ENCODE measurements at places on chromosomes 4 and X.
A peak's percentile ranks its signal among the peaks of the same experiment; 100 is the strongest.

DNA sequence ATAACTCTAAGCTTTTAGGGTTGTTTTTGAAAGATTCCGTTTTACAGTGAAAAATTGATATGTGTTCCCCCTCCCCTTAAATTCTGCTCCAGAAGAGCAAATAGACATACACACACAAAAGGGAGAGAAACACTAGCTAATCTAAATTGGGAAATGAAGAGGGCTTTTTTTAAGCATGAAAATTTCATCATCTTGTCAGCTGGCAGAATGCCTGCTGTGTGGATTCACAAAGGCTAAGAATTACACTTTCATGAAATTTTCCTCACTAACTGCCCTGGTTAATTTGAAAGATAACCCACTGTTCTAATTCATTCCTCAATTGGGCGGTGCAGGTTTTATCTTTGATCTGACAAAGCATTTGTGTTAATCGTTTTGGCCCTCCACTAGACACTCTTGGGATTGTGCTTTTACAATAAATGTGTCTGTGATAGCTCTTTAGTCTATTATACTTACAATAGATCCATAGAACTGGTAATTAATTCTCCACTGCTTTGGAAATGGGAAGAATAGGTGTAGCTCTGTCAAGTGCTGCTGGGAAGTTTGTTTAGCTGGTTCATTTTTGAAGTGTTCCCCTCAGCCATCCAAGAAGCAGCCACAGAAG lies 152.9 kb downstream of the POLA1 start:
- DNase-seq = peak; percentile 31

- no peak for DNase-seq
These were observed 210.4 kb upstream of the HDX start for GRCh38 chrX:84712621-84713020.

DNA sequence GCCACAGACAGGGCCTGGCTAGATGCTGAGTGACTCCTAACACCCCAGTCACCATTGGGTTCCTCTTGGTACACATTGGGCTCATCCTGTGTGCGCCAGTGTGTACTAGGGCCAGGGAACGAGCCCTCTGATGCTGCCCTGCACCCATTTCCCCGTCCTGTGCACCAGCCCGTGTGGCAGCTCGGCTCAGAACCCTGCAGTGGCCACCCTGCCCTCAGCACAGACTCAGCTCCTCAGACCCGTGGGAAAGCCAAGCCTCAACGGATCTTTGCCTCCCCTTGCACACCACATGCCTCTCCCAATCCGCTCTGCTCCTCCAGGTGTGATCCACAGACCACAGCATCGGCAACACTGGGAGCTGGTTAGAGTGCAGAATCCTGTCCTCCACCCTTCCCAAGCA lies 38.6 kb downstream of the EVC start:
- DNase-seq = no peak

GRCh38 chr4:5125321-5125720 lies 74.0 kb downstream of the STK32B start:
- DNase-seq = no peak

DNA sequence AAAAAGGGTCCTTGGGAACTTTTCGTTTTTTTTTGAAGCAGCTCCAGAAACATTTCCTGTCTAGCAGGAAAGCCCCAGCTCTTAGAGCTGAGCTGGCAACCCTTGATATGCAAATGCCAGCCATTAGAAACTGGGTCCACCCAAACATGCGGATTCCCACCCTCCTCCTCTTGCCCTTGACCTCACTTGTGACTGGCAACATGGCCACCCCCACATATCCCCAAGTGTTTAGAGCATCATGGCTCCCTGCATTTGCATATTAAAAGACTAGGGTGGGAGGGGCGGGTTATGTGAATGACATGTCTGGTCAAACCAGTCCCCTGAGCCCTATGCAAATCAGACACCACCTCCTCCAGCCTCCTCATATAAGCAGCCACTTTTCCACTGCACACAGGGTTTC lies 671.1 kb downstream of the FAT4 start:
- DNase-seq = no peak

- peak; percentile 12 for DNase-seq
These were observed 1.0 kb downstream of the SH3BGRL start for GRCh38 chrX:81202943-81203342.

- peak; percentile 8 for DNase-seq
These were observed 125.1 kb downstream of the HS6ST2 start for GRCh38 chrX:132833373-132833772.

DNA sequence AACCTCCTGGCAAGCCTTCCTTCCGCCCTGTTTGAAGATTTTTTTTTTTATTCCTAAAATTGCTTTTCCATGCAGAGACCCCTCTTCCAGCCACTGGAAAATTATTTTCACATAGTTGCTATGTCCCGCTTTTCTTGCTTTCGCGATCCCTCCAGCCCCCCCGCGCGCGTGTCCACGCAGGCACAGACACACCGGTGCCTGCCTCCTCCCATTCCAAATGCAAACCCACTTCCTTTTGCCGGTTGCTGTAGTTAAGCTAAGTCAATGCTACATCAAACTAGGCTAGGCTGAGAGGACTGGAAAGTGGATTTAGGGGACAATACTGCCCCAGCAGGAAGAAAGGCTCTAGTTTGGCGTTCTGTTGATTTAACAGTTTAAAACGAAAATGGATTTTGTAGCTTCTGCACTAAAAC lies 111.0 kb downstream of the DHX15 start:
- peak; percentile 27 for DNase-seq

GRCh38 chr4:30821859-30822612 lies 101.9 kb downstream of the PCDH7 start:
- peak; percentile 68 for DNase-seq

DNA sequence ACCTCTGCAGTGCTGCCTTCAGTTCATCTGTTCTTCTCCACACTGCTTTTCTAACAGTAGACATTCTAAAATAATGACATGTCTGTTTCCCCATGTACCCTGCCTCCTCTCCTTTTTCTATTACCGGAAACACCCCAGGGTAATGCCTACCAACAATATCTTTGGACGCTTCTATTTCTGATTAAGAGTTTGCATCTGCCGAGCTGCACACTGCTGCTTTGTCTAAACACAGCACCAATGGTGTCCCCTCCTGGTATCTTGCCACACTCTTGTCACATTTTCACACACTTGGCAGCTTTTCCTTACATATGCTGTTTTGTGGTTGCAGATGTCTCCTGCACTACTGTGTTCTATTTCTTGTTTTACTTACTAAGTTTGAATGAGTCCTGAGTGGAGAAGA lies 288.8 kb downstream of the GRIA2 start:
- peak; percentile 3 for DNase-seq

DNA sequence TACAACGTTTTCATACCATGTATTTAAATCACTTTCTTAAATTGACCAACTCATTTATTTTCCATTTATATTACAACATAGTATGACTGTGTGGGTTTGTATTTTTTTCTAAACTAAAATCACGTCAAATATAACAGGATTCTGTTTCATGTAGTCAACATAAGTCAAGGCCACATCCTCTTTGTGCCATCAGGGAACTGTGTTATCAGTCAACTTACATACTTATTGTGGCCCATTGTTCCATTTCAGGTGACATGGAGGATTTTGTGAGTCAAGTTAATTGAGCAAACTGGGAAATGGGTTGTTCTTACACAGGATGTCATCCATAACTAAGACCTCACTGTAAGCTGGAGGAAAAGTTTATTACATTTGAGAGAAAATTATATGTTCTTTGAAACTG lies 35.9 kb downstream of the STK26 start:
- DNase-seq = no peak

DNA sequence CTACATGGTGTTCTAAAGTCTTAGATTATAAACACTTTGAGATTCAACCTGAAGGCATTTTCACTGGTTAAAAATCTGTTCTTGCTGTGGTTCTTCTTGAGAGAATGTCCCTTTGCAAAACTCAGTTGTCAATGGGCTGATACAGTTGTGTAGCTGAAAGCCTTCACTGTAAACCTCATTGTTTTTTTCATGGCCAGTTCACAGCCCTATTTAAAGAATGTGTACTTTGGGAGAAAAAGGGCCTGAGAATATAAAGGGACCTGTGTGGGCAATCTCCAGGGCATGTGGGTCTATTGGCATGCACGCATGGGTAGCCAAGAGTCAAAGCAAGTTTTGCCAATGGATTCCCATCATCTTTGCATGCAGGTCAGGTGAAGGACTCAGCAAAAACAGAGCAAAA lies 7.8 kb upstream of the MAP7D3 start:
- no peak for DNase-seq

- DNase-seq = no peak
These were observed 45.6 kb upstream of the CHRNA9 start for GRCh38 chr4:40289366-40290188.

DNA sequence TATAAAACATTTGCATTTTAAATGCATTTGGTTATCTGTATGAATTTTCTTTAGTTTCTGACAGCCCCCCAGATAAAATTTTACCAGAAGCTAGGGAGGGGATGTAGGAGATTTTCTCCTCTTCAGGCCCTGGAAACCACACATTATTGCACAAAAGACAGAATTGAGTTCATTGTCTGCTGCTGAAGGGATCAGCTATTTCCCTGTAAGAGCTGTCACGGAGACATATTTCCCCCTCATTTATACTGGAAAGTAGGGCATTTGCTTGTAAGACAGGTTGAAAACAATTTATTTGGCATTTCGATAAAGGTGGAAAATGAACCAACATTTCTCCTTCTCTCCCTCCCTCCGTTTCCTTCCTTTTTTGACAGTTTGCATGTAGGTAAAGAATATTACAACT lies 241.3 kb upstream of the LCORL start:
- no peak for DNase-seq

DNA sequence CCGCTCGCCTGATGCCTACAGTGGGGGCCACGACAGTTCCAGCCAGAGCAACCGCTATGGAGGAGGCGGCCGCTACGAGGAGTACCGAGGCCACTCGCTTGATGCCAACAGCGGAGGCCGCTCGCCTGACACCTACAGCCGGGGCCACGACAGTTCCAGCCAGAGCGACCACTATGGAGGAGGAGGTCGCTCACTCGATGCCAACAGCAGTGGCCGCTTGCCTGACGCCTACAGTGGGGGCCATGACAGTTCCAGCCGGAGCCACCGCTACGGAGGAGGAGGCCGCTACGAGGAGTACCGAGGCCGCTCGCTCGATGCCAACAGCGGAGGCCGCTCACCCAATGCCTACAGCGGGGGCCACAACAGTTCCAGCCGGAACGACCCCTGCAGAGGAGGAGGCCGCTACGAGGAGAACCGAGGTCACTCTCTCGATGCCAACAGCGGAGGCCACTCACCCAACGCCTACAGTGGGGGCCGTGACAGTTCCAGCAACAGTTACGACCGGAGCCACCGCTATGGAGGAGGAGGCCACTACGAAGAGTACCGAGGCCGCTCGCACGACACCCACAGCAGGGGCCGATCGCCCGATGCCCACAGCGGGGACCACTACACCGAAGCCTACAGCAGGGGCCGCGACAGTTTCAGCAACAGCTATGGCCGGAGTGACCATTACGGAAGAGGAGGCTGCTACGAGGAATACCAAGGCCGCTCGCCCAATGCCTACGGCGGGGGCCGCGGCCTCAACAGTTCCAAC lies 2.5 kb downstream of the RBMXL3 start:
- DNase-seq = no peak

DNA sequence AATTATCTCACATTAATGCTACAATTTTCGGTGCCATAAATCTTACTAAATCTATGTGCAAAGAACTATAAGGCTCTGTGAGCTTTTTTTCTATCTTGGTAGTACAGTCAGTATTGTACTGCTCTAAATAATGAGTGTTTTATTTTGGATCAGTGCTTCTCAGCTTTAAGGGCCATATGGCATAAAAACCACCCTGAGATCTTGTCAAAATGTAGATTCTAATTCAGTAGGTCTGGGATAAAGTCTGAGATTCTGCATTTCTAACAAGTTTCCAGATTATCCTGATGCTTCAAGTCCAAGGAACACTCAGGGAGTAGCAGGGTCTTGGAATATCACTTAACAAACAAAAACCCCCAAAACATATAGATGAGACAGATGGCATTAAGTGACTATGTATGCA lies 486.5 kb downstream of the GRXCR1 start:
- no peak for DNase-seq

Measured in myocyte (in vitro differentiated cells).